Activated naive CD4-positive, alpha-beta T cell treated with Interleukin-2 at 50 U/mL for 16 hours (primary cell): ENCODE measurements at places on chromosomes 2 and 18.

DNA sequence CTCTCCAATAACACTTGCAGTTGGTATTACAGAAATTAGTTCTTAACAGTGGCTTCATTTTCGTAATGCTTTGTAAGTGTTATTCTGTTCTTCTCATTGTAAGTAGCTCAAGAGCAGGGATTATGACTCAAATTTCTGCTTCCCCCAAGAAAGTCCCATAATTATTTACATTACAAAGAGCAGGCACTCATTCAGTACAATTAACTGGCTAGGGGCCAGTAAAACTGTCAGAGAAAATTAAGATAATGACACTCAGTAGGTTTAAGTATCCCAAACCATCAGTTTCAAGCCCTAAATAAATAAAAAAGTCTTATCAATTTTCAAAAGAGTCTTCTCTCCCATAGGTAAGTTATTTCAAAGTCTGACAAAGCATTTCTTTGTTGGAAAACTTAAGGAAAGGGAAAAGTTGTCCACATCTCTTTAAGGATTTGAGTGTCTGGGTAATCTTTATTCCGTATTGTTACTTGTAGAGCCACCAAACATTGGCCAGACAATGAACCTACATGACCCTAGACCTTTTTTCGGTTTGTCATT is 137.1 kb downstream of the ARHGAP28 start:
- DNase-seq = no peak

DNA sequence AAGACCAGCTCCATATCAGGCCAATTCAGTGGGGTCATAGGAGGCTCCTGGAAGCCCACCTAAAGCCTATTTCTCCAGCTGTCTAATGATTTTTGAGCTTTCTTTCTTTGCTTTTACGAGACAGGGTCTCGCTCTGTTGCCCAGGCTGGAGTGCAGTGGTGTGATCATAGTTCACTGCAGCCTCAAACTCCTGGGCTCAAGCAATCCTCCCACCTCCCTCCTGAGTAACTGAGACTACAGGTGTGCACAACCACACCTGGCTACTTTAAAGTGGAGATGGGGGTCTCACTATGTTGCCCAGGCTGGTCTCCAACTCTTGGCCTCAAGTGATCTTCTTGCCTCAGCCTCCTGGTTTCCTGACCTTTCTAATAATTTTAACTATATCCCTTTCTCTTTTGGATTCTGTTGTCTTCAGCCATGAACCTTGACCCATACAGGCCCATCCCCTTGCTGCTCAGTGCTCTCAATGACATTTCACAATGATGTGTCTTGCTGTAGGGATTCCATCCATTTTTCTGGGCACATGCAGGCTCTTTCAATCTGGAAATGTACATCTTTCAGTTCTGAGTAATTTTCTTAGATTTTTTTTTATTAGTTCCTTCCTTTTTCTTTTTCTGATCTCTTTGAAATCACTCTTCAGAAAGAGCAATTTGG is 29.7 kb downstream of the GNLY start:
- no peak for DNase-seq

- DNase-seq = no peak
These were observed 42.0 kb downstream of the FMNL2 start for GRCh38 chr2:152376968-152377367.

DNA sequence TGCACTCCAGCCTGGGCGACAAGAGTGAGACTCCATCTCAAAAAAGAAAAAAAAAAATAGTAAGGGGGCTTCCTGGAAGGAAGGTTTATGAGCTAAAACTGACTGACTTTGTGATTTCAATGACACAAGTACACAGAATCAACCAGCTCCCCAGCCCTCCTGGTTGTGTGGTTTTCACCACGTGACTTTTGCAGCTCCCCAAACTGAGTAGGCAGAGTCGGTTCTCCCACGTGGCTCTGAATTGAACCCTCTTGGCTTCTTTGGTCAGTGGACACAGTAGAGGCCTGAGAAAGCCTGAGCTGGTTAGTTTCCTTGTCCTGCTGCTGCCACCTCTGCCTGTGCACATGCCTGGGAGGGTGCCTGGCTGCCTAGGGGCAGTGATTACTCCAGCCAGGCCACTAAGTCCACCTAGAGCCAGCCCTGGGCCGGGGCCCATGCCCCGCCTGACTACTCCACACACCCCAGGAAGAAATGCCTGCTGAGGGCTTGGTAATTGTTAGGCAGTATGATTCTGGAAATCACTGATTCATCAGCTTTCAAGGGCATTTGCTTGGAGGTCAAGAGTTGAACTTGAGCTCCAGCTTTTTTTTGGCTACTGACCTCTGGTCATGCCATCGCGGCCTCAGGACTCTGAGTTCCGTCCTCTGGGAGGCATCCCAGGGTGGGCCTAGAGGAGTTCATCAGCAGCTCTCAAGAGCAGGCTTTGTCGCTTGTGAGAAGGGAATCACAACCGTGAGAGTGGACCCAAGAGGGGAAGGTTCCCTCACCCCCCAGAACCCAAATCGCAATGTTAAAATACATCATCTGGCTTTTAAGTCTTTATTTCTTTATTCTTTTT is 431.9 kb upstream of the HS6ST1 start:
- no peak for DNase-seq

GRCh38 chr2:135829378-135830135 is 7.4 kb downstream of the LCT start:
- DNase-seq = no peak

DNA sequence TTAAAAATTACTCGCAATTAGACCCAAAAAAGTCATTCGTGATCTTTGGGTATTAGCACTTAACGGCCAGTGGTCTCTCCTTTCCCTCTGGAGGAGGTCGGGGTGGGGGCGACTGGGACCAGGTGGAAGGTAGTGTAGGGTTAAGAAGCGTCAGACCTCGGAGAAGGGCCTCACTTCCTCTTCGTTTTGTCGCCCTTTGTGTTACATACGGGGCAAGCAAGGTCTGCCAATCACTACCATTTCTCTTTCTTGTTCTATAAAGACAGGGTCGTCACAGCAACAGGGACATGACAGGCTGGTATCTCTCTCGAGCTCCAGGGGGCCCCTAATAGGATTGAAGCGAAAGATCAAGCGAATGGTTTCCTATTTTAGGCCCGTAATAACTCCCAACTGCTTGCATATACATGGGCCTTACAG is 136.6 kb downstream of the INSIG2 start:
- no peak for DNase-seq

DNA sequence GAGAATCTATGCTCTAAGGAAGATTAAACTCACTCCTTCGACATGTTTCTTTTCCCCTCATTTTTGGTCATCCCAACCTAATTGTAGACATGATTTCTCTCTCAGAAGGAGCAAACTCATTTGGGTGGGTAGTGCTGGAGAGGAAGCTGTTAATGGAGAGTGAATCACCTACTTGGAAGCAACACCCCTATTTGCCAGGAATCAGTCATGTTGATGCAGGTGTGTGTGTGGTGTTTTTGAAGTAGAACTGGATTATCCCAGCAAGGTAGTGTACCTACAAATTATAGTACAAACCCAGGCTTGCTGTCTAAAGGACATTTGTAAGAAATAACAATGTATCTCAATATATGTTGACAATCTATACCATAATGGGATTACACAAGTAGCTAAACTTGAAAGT is 186.4 kb downstream of the EPHA4 start:
- no peak for DNase-seq

GRCh38 chr2:198615972-198616371 is 811.6 kb downstream of the PLCL1 start:
- no peak for DNase-seq

DNA sequence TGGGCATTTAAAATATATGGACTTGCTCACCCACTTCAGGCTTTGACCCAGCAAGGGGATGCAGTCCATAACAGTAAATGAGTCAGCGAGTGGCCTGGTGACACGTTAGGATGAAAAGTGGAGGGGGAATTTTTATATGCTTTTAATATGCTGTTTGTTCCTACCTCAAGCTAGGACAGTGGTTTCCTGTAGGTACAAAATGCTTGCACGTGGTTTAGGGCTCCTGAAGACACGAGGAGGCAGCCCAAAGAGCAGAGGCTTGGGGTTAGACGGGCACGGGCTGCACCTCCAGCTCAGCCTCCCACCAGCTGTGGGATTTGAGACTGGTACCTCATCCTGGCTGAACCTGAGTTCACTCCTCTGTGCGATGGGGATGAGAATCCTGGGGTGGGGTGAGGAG is 306.2 kb upstream of the CXCR4 start:
- no peak for DNase-seq

GRCh38 chr2:237268004-237268708 is 145.8 kb downstream of the COL6A3 start:
- no peak for DNase-seq

DNA sequence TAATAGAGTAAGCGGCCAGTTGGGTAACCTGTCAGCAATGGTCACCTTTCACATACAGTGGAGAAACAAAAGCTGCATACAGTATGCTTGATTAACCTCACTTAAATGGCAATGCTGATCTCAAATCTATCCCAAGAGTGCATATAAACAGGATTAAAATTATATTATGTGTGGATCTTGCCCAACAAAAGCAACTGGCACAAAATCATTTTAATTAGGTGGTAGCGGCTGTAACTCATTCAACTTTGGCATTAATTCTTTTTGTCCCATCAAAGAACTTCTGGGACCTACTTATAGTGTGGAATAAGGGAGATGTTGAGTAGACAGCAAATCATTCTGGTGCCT is 167.8 kb upstream of the VRK2 start:
- DNase-seq = no peak

- no peak for DNase-seq
These were observed 5.2 kb upstream of the KCNK3 start for GRCh38 chr2:26687328-26687727.

- DNase-seq = peak; percentile 80
These were observed 49.8 kb downstream of the FBLN7 start for GRCh38 chr2:112187805-112188596.

GRCh38 chr2:234550511-234551107 is 53.7 kb upstream of the ARL4C start:
- peak; percentile 49 for DNase-seq

DNA sequence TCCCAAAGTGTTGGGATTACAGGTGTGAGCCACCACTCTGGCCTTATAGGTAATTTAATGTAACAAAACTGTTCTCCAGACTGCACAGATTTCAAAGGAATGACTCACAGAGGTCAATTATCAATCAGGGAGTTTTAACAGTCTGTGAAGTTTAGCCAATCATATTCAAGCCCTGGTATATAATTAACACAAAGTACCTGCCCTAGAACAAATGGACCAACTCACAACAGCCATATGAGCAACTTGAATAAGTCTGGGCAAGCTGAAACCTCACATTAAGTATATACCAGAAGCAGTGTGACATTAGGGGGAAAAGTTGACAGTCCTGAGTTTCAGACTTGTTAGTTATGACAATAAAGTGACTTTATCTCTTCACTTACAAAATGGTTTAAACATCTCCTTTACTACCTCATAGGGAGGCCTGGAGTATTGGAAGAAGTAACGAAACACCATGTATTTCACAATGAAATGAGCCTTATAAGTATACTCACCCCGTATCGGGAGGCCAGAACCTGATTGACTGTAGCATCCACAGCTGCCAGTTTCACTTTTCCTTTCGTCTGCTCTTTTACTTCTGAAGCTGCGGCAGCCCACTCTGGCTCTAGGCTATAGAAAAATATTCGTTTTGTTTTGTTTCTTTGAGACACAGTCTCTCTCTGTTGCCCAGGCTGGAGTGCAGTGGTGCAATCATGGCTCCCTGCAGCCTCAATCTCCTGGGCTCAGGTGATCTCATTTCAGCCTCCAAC is 22.2 kb downstream of the PDIA6 start:
- peak; percentile 55 for DNase-seq

- DNase-seq = no peak
These were observed 12.4 kb upstream of the IGFBP2 start for GRCh38 chr2:216620786-216621185.

GRCh38 chr2:27324720-27325119 is 1.8 kb upstream of the MPV17 start:
- no peak for DNase-seq

GRCh38 chr2:193738892-193739291 is 1544.2 kb upstream of the TMEFF2 start:
- no peak for DNase-seq

GRCh38 chr2:68662466-68662865 is 19.1 kb downstream of the PROKR1 start:
- no peak for DNase-seq

GRCh38 chr2:58387701-58388100 is 146.6 kb upstream of the FANCL start:
- DNase-seq = no peak

DNA sequence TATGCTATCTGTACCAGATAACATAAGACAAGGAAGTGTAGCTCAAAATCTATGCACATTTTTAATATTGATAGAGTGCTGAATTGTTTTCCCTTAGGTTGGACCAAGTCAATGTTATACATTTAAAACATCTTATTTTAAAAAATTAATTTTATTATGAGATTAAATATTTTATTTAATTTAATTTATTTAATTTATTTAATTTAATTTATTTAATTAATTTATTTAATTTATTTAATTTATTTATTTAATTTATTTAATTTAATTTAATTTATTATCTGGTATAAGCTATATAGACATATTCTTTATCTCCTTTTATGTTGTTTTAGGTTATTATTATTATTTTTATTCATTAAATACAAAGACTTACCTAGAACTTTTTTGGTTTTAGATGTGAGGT is 551.7 kb upstream of the LRRTM1 start:
- no peak for DNase-seq

- no peak for DNase-seq
These were observed 77.0 kb downstream of the ZSWIM2 start for GRCh38 chr2:186771850-186772463.

GRCh38 chr18:22031611-22032010 is 137.8 kb upstream of the GATA6 start:
- no peak for DNase-seq

GRCh38 chr2:104758199-104758620 is 95.7 kb upstream of the POU3F3 start:
- DNase-seq = no peak

- DNase-seq = no peak
These were observed 105.5 kb downstream of the THADA start for GRCh38 chr2:43490252-43490786.

DNA sequence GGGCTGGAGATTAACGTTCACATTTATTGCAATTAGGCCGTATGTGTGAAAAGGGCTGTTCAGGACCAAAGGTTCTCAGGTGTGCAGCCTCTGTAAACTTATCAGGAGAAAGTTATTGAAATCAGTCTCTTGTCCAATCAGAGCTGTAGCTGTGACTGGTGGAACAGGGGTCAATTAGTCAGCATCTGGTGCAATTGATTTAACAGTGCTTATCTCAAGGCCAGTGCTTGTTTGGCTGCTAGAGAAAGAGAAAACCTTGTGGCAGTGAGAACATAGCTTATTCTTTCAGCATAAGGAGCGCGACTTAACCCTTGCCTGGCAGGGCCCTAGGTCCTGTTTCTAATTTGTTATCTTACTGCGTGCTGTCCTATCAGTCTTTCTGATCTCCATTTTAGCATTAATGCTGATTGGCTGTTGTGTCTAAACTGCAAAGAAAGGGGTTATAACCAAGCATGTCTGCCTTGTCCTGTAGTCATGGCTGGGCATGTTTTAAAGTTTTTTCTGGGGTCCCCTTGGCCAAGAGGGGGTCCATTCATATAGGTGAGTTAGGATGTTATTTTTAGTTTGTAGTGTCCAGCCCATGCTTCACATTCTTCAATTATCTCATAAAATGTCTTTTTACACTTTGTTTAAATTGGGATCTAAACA is 66.4 kb downstream of the CYB5A start:
- DNase-seq = no peak

GRCh38 chr18:57629422-57629821 is 7.8 kb upstream of the NARS1 start:
- DNase-seq = no peak
